ENCODE measurements at places on chromosomes 1 and 21.

- DNase-seq = peak; percentile 40
These were observed 29.7 kb downstream of the SCCPDH start for GRCh38 chr1:246753670-246754535.

- no peak for DNase-seq
These were observed 15.9 kb downstream of the HENMT1 start for GRCh38 chr1:108644984-108645383.

GRCh38 chr1:237303929-237304328, 261.9 kb downstream of the RYR2 start:
- no peak for DNase-seq

DNA sequence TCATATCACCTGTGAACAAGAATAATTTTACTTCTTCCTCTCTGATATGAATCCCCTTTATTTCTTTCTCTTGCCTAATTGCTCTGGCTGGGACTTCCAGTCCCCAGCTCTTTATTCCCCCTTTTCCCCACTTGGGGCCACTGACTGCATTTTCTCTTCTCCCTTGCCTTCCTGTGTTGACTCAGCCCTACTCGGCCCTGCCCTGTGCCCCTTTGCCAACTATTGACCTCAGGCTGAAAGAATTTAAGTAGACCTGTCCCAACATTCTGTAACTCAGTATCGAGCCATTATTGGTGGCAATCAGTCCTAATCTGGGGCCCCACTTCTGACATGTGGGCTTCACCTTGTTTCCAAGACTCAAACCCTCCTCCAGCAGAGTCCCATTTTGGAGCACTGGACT, 60.6 kb upstream of the STUM start:
- no peak for DNase-seq

GRCh38 chr1:192159781-192160180, 1.5 kb downstream of the RGS18 start:
- DNase-seq = no peak
